D341Med (cell line): ENCODE measurements at places on chromosomes 13 and 19.

GRCh38 chr19:56725829-56726424 is 54.4 kb upstream of the ZNF835 start:
- no peak for DNase-seq

GRCh38 chr19:47699360-47699917 is 13.8 kb upstream of the EHD2 start:
- DNase-seq: peak; percentile 85

DNA sequence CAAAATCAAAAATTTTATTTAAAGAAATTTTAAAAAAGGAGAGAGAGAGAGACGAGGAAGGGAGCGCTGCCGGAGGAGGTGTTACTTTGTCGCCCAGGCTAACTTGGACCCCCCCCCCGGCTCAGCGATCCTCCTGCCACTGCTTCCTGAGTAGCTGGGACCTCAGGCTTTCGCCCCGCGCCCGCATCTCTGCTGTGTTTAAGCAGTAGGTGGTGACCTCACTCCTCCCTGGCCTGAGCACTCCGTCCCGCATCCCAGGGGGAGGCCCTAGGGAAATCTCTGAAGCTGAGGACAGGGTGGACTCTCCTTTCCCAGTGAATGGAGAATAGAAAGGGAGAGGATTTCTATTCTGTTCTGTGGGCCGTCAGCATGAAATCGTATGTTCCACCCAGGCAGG is 485 bp upstream of the ZNF845 start:
- DNase-seq: peak; percentile 47

GRCh38 chr19:17944301-17944700 is 11.5 kb downstream of the CCDC124 start:
- DNase-seq: no peak

DNA sequence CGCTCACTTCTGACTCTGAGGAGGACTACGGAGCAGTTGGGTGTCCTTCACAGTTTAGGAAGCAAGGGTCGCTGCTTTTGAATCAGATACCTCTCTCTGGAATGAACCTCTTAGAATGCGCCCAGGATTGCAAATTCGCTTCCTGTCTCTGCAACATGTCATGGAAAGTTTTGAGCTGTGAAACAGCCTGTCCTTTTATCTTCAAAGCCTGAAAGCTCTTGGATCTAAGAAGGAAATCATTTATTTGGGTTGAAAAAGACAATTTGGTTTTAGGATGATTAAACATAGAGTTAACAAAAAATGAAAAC is 134.1 kb downstream of the KATNAL1 start:
- DNase-seq: no peak

GRCh38 chr19:46283771-46284170 is 13.1 kb upstream of the HIF3A start:
- DNase-seq: no peak

DNA sequence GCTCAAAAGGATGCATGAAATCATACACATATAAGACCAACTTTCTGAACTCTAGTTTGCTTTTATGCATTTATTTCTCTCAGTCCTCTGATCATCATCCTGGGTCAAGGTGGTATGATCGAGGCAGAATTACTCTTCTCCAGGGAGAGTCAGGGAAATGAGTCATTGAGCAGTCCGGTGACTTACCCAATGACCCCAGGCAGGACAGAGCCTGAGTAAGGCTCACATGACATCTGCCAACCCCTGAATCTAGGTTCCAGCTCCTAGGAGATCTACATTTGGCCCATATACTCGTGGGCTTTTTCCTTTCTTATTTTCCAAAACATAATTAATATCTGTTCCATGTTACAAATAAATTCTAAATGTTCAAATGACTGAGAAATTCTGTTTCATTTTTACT is 502.3 kb downstream of the FOXO1 start:
- DNase-seq: no peak
